ENCODE measurements at places on chromosomes 7 and 10.
A peak's percentile ranks its signal among the peaks of the same experiment; 100 is the strongest.

GRCh38 chr10:5534051-5534821 is 9.5 kb downstream of the CALML3 start:
- DNase-seq = no peak

DNA sequence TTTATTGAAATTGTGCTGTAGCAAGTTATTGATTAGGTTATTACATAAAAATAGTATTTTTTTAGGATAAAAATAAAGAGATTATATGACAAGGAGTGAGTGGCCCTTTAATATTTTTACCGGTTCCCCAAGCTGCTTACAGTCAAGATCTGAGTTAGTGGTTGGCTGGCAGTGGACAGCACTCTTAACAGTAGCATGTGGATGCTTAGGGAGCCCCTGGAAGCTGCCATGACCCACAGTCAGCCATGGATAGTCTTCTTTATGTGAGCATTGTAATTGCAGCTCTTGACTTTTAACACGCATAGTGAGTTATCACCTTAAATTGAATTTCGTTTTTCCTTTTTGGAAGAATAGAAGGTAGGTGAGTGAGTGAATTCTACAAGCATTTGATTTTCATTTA is 22.1 kb downstream of the RAB18 start:
- no peak for DNase-seq

- DNase-seq = no peak
Observed at GRCh38 chr10:92384741-92385140, 93.8 kb downstream of the MARCHF5 start.

GRCh38 chr10:62170732-62171131 is 97.9 kb downstream of the RTKN2 start:
- no peak for DNase-seq

DNA sequence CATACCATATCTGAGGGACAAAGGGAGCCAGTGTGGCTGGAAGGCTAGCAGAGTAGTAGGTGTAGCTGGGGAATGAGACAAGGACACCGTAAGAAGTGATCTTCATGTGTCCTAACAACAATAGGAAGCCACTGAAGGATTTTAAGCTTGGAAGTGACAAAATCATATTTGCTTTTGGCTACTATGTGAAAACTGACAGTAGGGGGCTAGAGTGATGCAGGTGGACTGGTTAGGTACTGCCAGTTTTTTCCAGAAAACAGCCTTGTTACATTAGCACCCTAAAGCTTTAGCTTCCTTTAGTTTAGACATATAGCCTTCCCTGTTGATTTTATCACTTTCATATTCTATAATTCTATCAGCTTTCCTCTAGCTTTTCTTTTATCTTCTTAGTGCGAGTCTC is 637.1 kb downstream of the ANKRD7 start:
- DNase-seq = no peak

GRCh38 chr7:17466216-17466615 is 167.8 kb downstream of the AHR start:
- no peak for DNase-seq

DNA sequence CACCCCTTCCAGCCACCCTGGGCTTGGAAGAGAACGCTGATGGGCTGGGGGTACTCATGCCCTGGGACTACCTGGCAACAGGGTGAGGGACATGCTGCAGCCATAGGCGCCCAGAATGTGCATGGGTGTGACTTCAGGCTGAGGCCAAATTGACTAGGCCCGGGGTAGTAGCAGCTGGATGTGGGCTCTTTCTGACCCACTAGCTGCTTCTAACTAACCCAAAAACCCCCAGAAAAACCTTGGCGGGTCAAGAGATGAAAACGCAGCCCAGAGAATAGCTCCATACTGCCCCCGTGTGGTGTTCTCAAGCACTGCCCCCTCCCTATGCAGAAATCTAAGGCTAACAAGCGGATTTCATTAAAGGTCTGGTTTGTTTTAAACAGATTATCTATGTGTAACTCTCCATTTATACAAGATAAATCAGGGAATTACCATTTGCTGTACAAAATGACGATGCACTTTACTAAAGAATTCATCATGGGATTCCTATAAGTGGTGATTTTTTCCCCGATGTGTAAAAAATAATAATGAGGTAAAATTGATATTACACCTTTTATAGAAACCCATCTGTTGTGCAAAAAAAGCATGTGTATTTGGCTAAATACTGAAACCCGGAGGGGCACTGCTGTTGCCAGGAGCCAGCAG is 4.2 kb downstream of the SMARCD3 start:
- DNase-seq = peak; percentile 72

DNA sequence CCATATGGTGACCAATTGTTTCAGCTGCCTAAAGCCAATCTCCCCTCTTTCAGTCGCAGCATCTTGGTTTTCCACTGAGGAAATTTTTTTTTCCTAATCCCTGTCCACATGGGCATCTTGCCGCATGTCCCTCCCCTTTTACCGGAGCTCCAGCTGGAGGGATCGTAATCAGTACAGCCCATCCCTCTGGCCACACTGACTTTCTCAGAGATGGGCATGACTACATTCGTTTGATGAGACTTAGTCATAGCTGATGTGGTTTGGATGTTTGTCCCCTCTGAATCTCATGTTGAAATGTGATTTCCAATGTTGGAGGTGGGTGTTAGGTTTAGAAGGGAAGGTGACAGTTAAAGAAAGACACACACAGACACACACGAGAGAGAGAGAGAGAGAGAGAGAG is 186.8 kb upstream of the CXCL12 start:
- DNase-seq = no peak

GRCh38 chr10:128049226-128050120 is 76.8 kb downstream of the MKI67 start:
- no peak for DNase-seq

DNA sequence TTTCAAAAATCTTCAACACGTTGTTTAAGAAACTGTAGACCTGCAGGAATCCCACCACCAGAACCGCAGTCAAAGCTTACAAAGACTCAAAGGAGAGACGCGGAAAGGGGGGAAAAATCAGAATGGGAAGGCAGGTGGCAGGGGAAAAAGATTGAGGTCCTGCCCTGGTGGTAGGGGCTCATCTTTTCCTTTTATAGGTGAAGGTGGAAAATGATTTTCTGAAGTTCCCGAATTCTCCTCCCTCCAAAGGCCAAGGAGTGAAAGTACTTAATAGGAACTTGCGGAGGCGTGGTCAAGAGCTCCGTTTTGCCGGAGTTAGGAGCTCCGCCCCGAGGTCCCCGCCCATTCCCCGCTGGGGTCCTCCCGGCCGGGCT is 724 bp downstream of the BBIP1 start:
- peak; percentile 98 for DNase-seq

GRCh38 chr10:61921143-61921542 is 19.6 kb downstream of the ARID5B start:
- no peak for DNase-seq

DNA sequence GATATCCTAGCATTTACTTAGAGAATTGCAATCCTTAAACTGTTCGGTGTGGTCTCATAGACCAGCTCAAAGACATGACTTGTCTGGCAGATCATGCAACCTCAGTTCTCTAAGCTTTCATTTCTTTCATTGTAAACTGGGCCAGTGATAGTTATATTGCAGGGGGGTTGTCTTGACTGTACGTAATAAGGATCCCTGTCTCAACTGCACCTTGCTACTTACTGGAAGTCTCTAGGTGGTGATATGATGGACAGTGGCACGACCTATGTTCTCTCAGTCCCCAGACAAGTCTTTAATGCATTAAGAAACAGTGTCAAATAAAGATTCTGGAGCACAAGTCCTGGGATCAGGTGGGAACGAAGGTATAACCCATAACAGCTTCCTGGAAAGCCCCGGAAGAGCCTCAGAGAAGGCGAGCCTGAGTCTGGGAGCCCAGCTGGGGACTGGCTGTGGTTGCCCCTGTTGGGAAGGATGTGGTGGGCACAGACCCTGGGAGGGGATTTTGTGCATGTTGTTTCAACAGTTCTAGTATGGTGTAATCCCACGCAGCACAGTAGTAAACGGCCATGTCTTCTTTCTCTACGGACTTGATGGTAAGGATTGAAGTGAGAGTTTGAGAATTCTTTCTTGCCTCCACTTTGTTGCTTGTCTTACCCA is 26.0 kb upstream of the TARP start:
- DNase-seq = no peak

DNA sequence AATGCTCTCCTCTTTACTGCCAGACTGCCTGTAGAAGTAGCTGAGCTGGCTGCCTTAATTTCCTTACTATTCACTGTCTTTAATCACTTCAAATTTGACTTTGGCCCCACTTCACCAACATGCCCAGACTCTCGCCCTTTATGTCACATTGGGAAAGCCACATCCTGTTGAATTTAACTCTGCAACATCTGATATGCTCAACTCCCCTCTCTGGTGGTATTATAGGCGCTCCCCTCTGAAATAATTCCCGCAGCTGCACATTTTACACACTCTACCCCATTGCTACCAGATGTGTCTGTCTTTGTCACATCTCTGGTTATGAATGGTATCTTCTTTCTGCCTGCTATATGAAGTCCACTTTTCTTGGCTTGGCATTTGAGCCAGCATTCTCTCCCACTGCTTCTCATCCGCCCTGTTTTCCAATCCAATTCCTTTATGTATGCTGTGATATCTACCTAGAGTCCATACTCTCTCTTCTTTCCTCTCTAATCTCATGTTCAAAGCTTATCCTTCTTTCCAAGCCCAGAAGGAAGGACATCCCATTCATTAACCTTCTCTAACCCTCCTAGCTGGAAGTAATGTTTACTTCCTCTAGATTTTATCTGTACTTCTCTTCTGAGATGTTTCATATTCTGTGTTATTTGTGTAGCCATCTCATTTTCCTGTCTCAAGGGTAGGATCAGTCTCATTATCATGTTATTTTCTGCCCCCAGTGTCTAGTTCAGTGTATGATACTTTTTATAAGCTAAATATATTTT is 134.5 kb downstream of the ST7 start:
- no peak for DNase-seq

DNA sequence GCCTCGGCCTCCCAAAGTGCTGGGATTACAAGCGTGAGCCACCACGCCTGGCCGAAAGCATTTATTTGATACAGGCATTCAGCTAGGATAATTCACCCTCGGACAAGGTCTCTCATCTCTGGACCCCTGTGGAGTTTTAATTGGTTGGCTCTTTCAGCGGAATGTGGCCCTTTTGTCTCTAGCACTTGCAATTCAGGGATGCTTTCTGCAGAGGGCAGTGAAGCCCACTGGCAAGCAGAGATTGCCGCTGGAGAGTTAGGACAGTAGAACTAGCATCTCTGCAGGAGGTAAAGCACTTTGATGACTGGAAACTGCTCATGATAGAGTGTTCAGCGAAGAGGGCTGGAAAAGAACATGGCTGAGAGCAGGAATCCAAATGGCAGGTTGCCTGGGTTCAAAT is 62.0 kb downstream of the SUFU start:
- no peak for DNase-seq

GRCh38 chr10:792792-793100 is 103.3 kb upstream of the DIP2C start:
- DNase-seq = no peak

- no peak for DNase-seq
Observed at GRCh38 chr7:3009086-3009485, 34.6 kb downstream of the CARD11 start.

GRCh38 chr7:86745013-86745745 is 101.5 kb downstream of the GRM3 start:
- no peak for DNase-seq

DNA sequence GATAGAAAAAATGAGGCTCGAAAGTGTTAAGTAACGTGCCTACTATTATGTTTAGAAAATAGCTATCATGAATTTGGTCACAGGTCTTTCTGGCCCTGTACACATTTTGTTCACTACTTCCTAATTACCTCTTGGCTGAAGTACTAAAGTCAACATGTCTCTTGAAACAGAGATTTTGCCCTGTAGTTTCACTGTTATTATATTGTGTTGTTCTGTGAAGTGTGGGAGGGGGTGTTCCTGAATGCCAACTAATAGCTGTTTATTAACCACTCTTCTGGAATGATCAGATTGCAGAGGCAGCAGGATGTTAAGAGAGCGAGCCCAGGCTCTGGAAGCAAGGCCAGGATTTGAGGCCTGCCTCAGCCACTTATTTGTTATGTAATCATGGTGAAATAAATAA is 72.1 kb downstream of the RNF133 start:
- DNase-seq = no peak

DNA sequence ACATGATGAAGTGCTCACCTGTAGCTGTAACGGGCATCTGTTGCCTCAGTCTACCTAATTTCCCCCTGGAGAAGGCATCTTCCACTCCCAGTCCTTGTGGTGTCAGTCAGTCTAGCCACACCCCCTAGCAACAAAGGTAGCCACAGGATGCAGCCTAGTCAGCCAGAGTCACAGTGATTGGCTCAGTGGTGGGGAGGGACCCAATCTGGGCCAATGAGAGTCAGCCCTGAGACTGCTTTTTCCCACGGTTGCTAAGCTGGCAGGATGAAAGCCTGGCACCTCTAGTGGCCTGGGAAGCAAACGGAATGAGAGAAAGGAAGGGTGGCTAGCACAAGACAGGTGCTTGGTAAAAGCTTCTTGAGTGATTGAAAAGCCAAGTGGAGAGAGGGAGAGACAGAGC is 118.6 kb downstream of the SH3PXD2A start:
- no peak for DNase-seq

GRCh38 chr10:53140506-53140905 is 367.9 kb upstream of the MBL2 start:
- no peak for DNase-seq

Data from ascending aorta (tissue), 2 donors.